ENCODE measurements at places on chromosomes 1 and 21.

DNA sequence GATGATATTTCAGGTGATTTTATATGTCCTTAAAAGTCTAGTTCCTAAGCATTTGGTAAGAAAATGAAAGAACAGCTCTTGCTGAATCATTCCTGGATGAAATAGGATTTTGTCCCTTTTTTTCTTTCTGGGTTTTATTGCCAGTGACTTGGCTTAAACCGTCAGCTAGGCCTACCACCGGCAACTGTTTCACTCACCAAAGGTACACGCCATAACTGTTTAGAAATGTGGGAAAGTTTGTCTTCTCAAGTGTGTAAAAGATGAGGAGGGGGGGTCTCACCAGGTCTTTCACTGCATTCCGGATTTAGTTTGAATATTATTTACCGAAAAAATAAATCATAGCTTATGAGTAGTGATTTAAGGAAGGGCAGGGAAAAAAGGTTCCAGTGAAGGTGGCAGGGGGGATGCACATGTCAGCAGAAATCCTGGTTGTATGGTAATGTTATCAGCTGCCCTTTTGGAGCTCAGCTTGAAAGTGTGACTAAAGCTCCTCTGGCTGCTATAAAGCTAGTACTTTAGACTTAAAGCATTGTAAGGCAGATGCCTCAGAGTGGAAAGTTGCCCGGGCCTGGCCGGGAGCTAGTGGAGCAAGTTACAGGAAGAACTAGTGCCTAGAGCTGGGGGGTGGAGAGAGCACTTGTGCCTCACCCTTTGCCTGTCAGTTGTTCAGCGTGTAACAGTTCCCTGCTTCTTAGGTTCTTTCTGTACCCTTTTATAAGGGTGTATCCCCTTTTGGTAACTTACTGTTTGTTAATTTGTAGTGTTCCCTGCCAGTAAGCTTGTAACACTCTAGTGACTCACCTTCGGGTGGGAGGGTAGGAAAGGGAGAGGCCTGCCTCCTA is 3.1 kb downstream of the ATP1A1 start:
- no peak for DNase-seq

GRCh38 chr1:15837931-15838330 is 9.6 kb upstream of the SPEN start:
- DNase-seq = no peak

DNA sequence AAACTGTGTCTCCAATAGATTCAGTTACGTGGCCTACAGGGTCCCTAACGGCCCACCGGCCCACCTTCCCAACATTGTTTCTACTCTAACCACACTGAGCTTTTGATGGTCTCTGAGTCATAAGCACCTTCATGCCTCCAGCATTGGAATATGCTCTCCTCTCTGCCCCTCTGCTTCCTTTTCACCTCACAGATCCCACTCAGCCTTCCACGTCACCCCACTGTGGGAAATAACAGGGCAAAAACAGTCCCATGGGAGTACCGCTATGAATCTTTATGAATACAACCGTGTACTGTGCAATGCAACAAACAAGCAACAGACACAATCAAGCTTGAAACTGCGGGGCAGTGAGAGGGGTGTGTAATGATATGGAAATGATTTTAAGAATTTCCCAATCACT is 5.3 kb upstream of the SARS1 start:
- DNase-seq = no peak

GRCh38 chr1:114671011-114671938 is 1.4 kb upstream of the DENND2C start:
- no peak for DNase-seq

DNA sequence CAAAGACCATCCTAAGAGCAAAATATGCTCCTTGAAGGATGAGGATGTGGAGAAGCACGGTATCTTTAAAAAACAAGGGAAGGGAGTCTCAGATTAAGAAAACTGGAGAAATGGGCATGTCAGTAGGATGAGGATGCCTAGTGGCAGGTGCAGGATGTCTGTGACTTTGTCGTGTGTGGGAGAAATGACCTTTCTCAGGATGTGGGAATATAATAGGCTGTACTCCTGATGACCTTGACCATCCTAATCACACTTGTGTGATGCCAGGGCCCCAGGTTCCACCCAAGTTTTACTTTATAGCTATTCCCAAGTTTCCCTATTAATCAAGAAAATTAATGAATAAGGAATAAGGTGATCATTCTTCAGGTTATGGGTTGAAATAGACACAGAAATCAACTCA is 12.9 kb downstream of the C1orf116 start:
- no peak for DNase-seq

- peak; percentile 45 for DNase-seq
These were observed 52.2 kb downstream of the SMYD2 start for GRCh38 chr1:214332946-214333798.

DNA sequence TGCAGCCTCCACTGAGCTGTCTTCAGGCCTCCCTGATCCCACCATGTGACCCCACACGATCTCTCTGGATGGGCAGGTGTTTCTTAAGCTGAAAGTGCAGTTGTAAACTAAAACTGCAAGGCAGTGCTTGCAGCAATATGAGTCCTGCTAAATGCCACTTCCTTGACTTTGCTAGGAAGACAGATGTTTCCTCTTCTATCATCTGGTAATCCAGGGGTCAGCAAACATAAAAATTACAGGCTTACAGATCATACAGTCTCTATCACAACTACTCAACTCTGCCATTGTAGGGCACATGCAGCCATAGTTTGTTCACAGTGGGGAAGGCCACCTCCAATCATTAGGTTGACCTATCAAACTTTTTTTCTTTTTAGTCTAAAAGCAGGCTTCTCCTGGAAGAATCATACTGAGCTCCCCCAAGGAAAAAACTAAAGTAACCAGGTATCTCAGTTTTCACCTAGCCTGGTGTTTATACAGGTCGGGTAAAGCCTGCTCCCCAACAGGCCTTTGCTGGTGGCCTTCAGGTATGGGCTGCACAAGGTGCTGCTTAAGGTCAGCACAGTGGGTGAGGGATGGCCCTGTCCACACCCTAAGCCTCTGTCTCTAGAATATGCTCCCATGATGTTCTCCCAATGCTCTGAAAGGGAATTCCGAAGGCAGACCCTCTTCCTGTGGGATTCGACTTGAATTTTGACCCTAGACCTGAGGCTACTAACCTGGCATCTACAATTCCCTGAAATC is 10.8 kb downstream of the ABCA4 start:
- DNase-seq = no peak

DNA sequence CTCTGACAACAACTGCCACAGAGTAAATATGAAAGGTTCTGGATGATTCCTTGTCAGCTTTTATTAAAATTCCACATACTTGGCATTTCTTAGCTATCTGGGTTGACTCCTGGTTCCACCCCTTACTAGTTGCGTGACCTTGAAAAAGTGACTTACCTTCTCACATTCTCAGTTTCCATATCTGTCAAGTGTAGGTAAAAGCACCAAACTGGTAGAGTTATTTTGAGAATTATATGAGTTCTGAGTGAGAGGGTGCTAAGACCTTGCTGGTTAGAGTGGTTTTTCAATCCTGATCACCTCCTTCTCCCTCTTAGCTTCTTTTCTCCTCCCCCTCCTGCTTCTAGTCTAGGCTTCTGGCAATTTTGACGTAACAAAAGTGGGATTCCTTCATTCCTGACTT is 83.4 kb upstream of the ABCD3 start:
- DNase-seq = no peak

GRCh38 chr1:63632110-63632509 is 38.9 kb downstream of the PGM1 start:
- no peak for DNase-seq

DNA sequence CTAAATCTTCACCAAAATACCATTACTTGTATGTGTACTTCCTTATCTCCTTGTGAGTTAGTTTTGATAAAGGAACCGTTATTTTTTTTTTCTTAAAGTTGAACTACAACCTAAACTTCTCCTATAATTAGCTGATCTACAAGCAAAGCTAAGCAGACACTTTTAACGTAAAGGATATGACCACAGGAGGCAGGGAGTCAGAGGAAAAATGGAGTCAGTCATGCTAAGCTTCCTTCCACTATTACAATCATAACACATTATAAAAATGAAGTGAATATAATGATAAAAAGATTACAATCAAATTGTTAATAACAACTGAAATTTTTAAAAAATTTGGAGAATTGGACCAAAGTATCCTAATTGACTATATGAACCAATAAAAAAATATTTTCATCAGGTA is 892.6 kb downstream of the KCNT2 start:
- no peak for DNase-seq

DNA sequence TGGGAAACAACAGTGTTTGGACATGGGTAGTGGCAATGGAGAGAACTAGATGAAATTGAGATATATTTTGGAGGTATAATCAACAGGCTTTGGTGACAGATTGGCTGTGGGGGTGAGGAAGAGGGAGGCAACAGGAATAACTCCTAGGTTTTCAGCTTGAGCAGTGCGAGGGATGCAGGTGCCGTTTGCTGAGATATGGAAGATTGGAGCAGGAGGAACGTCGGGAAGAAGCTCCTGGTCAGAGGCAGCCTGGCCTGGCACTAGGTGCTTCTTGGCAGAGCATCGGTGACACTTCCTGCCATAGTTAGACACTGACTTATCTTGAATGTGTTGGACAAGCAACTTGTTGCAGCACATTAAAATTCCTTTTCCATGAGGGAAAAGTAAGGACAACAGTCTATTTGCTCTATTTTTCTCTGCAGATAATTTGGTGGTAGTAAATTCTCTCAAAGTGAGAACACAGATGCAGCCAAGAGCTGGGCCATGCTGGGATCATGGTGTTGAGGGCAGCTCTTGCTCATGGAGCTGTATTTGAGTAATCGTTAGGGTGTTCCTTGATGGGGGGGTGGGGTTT is 21.5 kb upstream of the MYSM1 start:
- no peak for DNase-seq

GRCh38 chr1:111705841-111706240 is 33.4 kb downstream of the INKA2 start:
- no peak for DNase-seq

DNA sequence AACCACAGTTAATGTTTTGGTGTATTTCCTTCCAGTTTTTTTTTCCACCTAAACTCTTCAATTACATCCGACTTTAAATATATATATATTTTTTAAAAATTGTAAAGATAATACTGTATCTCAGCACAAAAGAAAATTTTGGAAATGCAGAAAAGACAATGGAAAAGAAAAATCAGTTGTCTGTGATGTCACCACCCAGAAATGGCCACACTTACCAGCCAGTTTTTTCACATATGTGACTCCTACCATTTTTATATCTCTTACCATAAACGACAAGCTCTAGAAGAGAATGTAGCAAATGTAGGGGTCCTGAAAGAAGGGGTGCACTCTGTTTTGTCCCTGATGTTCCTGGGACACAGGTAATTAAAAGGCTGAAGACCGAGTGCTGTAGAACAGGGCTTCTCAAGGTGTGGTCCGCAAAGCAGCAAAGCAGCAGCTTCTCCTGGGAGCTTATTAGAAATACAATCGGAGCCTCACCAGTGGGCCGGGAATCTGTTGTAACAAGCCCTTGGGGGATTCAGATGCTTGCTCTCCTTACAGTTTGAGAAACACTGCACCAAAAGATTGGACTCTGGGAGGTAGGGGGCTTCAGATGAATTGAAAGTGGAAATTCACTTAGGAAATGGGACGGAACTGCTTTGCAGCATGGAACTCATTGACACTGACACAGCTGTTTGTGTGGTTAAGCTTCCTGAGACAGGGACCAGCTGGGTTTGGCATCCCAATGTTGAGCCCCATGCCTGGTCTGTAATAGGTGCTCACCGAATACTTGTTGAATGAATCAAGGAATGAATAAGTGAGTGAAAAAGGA is 44.1 kb downstream of the ALPL start:
- no peak for DNase-seq

Data from left kidney (tissue), 8 donors.